A673 (cell line): ENCODE measurements at places on chromosomes 5 and 9. TPM values are rescaled to one million over a fixed set of nuclear protein-coding genes. Genes with fewer than 3 reads are reported as not detected.

Gene CATSPER3
- 0.90 and 1.0 TPM in 2 replicates for total RNA-seq

Gene DPH7
- 56.5 and 56.9 TPM in 2 replicates for total RNA-seq

Gene SLC34A3
- not detected in 2 replicates for total RNA-seq

Gene PCDHGC3
- 103 and 112 TPM in 2 replicates for total RNA-seq

- H3K4me1 ChIP-seq = no peaks in the 10 kb centered on the region
- H3K27ac ChIP-seq = no peak overlapping the region
- DNase-seq = no peak
- no peak overlapping the region for H3K4me3 ChIP-seq
Measured at GRCh38 chr5:128613766-128614165, 75.7 kb upstream of the FBN2 start.

DNA sequence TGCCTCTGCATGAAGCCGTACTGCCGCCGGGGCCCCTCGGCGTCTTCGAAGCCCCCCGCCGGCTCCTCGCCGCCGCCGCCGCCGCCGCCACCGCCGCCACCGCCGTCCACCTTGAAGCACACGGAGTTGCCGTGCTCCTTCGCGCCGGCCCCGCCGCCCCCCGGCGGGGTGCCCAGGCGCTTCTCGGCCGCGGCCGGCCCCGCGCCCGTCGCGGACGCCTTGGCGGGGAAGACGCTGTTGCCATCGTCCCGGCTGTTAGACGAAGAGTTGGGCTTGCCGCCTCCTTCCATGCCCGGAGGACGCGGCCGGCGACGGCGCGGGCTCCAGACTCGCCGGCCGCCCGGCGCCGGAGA, 400 bp downstream of the HCN1 start:
- H3K4me1 ChIP-seq = peaks cover 8% of the 10 kb centered on the region
- peaks cover 49% of the 10 kb centered on the region for H3K27me3 ChIP-seq
- H3K36me3 ChIP-seq = no peaks in the 10 kb centered on the region

- H3K27ac ChIP-seq = no peak overlapping the region
- no peaks in the 10 kb centered on the region for H3K27me3 ChIP-seq
- DNase-seq = no peak
- H3K36me3 ChIP-seq = no peaks in the 10 kb centered on the region
- H3K4me3 ChIP-seq = no peak overlapping the region
Measured at GRCh38 chr9:136296434-136297015, 7.4 kb downstream of the CCDC187 start.

DNA sequence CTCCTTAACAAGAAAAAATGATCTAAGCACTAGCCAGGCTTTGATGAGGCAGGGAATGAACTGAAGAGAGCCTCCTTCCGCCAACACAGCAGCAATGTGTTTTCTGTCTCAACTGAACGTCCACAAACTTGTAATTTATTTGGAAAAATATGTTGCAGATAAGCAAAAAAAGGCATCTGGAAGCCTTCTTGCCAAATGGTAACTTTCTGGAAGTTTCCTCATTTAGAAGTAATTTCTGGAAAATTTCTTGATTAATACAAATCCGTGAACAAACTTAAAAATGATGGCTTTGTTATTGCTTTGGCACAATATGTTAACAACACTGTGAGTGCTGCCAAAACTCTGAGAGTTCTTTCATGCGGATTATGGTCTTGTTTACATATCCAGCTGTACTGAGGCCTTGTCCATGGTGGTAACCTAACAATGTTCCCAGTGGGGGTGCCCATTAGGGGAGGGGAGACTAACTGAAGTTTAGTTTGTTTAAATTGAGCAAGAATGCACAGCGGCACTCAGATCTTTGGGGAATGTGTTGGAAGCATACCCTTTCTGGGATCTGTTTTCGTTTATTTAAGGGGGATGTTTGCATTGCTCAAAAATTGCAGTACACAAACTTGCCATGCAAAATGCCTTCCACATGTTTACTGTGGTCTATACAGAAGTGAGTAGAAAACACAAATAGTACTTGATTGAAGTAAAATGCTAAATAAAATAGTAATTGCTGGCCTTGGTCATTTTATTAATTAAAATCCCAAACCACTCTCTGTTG, 334.7 kb downstream of the NR2F1-AS1 start:
- H3K4me3 ChIP-seq = no peak overlapping the region
- H3K36me3 ChIP-seq = no peaks in the 10 kb centered on the region
- H3K27ac ChIP-seq = no peak overlapping the region
- peaks cover 5% of the 10 kb centered on the region for H3K4me1 ChIP-seq
- DNase-seq = peak; percentile 67

- no peak overlapping the region for H3K27ac ChIP-seq
- no peak for DNase-seq
- H3K4me1 ChIP-seq = no peaks in the 10 kb centered on the region
Measured at GRCh38 chr9:82254646-82255367, 266.2 kb downstream of the SPATA31D1 start.

Gene ZBTB26
- total RNA-seq = 10.1 and 10.9 TPM in 2 replicates

DNA sequence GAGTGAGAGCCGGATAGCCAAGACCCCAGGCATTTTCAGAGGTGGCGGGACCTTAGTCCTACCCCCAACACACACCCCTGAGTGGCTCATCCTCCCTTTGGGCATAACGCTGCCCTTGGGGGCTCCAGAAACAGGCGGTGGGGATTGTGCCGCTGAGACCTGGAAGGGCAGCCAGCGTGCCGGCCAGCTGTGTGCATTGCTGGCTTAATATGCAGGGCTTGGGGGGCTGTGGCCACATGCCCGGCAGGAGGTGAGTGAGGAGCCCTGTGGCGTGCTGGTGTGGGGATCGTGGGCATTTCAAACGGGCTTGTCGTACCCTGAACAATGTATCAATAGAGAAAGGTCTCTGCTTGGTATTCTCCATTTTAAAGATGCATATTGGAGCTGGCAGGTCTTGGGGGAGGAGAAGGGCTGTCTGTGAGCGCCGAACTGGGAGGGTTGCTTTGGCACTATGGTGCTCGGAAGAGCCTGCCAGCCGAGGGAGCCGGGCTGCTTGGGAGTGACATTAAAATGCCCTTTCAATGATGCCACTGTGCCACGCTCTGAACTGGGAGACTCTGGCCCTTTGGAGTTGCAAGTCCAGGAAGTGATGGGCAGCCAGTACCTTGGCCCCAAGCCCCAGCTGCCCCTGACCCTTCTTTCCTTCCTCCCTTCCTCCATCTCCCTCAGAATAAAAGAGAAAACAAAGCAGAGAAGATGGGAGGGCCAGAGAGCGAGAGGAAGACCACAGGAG, 11.2 kb upstream of the OLFM1 start:
- H3K4me3 ChIP-seq = peak overlapping the region; percentile 84
- H3K36me3 ChIP-seq = no peaks in the 10 kb centered on the region
- no peak for DNase-seq
- H3K27ac ChIP-seq = peak overlapping the region; percentile 69
- peaks cover 11% of the 10 kb centered on the region for H3K4me1 ChIP-seq
- H3K27me3 ChIP-seq = no peaks in the 10 kb centered on the region

Gene FAM240B
- not detected in 2 replicates for total RNA-seq

DNA sequence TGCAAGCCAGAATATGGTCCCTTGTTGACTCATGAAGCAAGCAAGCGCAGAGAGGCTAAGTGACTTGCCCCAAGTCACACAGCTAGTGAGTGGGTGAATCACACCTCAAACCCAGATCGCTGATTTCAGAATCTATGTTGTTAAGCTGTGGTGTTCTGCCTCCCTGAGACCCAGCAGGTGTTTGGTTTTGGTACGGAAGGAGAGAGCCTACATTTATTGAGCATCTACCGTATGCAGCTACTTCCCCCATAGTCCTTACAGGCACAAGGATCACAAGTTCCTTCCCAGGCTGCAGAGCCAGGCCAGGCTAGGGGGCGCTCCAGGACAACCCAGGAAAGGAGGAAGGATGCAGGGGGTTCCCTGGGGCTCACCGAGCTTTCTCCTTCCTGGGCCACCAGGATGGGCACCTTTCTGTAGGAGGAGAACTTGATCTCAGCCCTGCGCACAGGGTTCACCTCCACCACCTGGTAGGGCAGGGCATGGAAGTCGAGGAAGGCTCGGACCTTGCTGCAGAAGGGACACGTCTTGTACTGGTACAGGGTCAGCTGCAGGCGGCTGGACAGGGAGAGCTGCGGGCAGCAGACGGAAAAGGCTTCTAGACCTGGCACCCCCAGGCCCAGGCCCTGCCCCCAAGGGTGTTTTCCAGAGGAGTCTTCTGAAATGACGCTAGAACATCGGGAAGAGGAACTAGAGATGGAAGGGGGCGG, 2.5 kb downstream of the PTGES2 start:
- no peak overlapping the region for H3K4me3 ChIP-seq
- peaks cover 20% of the 10 kb centered on the region for H3K36me3 ChIP-seq
- peaks cover 13% of the 10 kb centered on the region for H3K4me1 ChIP-seq

DNA sequence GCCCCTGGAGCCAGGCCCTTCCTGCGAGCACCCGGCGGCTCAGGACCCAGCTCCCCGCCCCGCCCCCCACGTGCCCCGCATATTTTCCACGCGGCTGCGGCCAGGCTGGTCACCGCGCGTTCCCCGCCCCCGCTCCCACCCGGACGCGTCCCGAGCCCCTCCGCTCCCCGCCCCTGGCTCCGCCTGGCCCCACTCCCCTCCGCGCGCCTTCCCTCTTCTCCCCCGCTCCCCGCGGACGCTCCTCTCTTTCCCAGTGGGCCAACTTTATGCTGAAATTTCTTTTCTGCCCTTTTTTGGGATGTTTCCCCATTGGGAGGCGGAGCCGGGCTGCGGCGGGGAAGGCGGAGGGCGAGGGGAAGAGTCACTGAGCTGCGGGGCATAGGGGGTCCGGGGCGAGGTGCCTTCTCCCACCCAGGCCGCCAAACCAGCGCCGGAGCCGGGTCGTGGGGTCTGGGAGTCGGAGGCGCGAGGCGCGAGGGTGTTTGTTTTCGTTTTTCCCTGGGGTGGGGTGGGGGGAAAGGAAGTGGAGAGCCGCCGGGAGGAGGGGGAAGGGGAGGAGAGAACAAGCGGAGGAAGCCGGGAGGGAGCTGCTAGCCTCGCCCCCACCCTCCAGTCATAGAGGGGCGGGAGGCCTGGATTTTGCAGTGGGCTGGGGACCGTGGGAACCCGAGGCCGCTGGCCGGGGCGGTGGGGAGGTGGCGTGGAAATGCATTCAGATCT, 1.0 kb upstream of the TPM2 start:
- no peaks in the 10 kb centered on the region for H3K27me3 ChIP-seq
- DNase-seq = peak; percentile 71
- peak overlapping the region; percentile 92 for H3K27ac ChIP-seq
- H3K4me1 ChIP-seq = peaks cover 25% of the 10 kb centered on the region
- H3K36me3 ChIP-seq = peaks cover 2% of the 10 kb centered on the region

- DNase-seq = no peak
- H3K27me3 ChIP-seq = no peaks in the 10 kb centered on the region
- no peaks in the 10 kb centered on the region for H3K36me3 ChIP-seq
- H3K27ac ChIP-seq = no peak overlapping the region
Measured at GRCh38 chr5:15938961-15939360, 240.6 kb downstream of the MARCHF11 start.

Gene TRIM36
- total RNA-seq = 16.8 and 17.5 TPM in 2 replicates

Gene IPO11
- 55.5 and 66.5 TPM in 2 replicates for total RNA-seq

- H3K4me3 ChIP-seq = no peak overlapping the region
- no peak overlapping the region for H3K27ac ChIP-seq
- no peaks in the 10 kb centered on the region for H3K36me3 ChIP-seq
- DNase-seq = no peak
- no peaks in the 10 kb centered on the region for H3K4me1 ChIP-seq
Measured at GRCh38 chr9:36796671-36797419, 224.2 kb downstream of the MELK start.

Gene TTC16
- total RNA-seq = not detected in 2 replicates

- H3K4me1 ChIP-seq = no peaks in the 10 kb centered on the region
- no peak for DNase-seq
- peaks cover 8% of the 10 kb centered on the region for H3K27me3 ChIP-seq
- H3K36me3 ChIP-seq = no peaks in the 10 kb centered on the region
- no peak overlapping the region for H3K4me3 ChIP-seq
Measured at GRCh38 chr5:131943916-131944315, 1.5 kb downstream of the MEIKIN start.

DNA sequence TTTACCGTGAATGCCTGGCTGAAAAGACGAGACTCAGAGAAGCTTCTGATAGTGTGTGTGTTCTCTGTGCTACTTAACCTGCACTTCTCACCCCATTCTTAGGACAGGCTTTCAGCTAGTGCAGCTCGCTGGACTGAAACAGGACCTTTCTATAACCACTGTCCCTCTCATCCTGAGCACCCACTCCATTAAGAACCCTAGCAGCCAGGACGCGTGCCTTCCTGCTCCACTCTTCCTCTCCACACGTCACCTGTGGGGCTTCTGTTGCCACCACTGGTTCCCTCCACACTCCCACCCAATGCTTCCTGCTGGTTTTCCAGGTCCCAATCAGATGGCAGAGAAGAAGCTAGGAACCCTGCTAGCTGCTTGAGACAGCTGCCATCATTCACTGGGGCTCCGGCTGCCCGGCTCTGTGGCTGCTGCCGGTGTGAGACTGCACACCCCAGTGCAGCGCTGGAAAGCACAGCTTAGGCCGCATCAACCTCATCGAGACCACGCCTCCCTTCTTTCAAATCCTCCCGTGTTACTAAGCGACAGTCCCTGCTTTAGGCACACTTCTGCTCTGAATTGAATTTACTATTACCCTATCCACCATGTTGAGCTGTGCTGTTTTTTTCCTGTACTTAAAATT, 44.0 kb downstream of the RNF130 start:
- no peaks in the 10 kb centered on the region for H3K4me1 ChIP-seq
- H3K36me3 ChIP-seq = no peaks in the 10 kb centered on the region
- H3K4me3 ChIP-seq = no peak overlapping the region
- DNase-seq = no peak

- H3K4me1 ChIP-seq = no peaks in the 10 kb centered on the region
- DNase-seq = peak; percentile 39
- H3K4me3 ChIP-seq = no peak overlapping the region
- no peaks in the 10 kb centered on the region for H3K36me3 ChIP-seq
- H3K27me3 ChIP-seq = peaks cover 8% of the 10 kb centered on the region
Measured at GRCh38 chr5:112574536-112574935, 155.5 kb upstream of the EPB41L4A start.

GRCh38 chr5:168162464-168162863, 129.0 kb upstream of the WWC1 start:
- H3K27me3 ChIP-seq = no peaks in the 10 kb centered on the region
- H3K27ac ChIP-seq = no peak overlapping the region
- H3K36me3 ChIP-seq = no peaks in the 10 kb centered on the region
- DNase-seq = no peak

GRCh38 chr9:83934569-83935275, 13.5 kb upstream of the KIF27 start:
- no peaks in the 10 kb centered on the region for H3K36me3 ChIP-seq
- DNase-seq = peak; percentile 71
- peak overlapping the region; percentile 66 for H3K27ac ChIP-seq
- H3K4me1 ChIP-seq = peaks cover 46% of the 10 kb centered on the region
- H3K27me3 ChIP-seq = no peaks in the 10 kb centered on the region

Gene LCN12
- total RNA-seq = 1.1 TPM in 1 of 2 replicates, not detected in the other

DNA sequence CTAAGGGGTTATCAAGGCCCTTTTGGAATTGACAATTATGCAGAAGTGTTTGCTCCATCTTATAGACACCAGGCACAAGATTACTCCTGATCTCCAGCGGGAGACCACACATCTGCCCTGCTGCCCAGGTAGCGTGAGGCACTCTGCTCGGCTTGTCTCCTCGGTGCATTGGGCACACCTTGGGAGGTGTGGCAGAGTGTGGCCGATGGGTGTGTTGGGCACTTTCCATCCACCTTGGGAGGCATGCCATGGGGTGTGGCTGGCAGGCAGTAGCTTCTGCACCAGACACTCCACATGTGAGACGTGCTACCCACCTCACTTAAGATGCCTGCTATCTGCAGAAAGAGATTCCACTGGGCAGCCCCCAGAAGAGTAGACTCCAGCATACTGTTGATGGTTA, 54.1 kb downstream of the GADD45G start:
- H3K27me3 ChIP-seq = no peaks in the 10 kb centered on the region
- H3K4me1 ChIP-seq = peaks cover 5% of the 10 kb centered on the region
- no peak overlapping the region for H3K4me3 ChIP-seq
- no peak for DNase-seq

- no peak for DNase-seq
- H3K36me3 ChIP-seq = peaks cover 39% of the 10 kb centered on the region
- H3K4me3 ChIP-seq = no peak overlapping the region
- peaks cover 5% of the 10 kb centered on the region for H3K4me1 ChIP-seq
- H3K27me3 ChIP-seq = no peaks in the 10 kb centered on the region
- no peak overlapping the region for H3K27ac ChIP-seq
Measured at GRCh38 chr5:82274343-82275211, 3.6 kb downstream of the RPS23 start.
